Activated CD4-positive, alpha-beta T cell treated with anti-CD3 and anti-CD28 coated beads for 48 hours (primary cell): ENCODE measurements at places on chromosomes 7 and 10.

GRCh38 chr10:90224791-90225566 lies 523.6 kb downstream of the KIF20B start:
- DNase-seq: no peak

- DNase-seq: no peak
Measured at GRCh38 chr7:42545049-42545724, 308.2 kb upstream of the GLI3 start.

DNA sequence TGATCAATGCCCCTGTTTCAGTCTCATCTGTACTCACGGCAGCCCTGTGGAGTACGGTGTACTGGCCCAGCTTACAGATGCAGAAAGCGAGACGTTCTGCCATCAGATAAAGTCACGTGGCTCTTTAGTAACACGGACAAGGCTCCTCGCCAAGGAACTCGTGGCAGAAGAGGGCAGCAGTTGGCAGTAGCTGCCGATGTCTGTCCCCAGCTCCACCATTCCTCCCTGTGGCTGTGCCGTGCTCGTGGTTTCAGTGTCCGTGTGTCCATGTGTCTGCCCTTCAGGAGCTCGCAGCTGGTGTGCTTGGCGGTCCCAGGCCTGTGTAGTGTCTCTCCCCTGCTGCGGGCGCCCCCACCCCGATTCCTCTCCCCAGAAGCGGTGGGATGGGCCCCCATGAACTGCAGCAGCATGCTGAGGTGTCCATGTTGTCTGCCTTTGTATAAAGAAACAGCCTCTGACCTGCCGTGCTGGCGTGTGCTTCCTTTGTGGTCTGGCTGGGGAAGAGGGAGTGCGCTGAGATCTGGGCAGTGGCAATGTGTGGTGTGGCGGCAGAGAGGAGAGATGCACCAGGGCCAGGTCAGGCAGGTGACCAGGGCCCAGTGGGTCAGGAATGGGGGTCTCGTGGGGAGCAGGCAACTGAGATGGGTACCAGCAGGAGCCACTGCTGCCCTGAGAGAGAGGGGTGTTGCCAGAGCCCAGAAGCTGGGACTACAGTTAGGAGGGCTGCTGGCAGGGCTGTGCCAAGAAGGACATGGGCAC lies 9.8 kb downstream of the RHBDD2 start:
- no peak for DNase-seq

DNA sequence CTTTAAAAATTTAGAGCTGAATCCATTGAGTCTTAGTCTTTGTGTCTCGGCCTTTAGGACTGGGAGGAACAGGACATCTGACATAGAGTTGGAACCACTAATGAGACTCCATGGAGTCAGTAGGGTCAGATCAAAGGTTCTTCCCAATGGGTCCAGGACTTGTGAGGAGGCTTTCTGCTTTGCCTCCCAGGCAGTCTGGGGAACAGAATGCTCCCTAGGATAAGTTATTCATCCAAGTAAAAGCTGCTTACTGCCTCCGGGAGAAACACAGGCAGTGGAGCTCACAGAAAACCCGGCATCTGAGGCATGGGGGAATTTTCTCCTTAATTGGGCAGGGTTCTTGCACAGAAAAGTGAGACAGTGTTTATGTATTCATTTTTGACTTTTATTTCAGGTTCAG lies 216.4 kb downstream of the SEC23IP start:
- DNase-seq: no peak

DNA sequence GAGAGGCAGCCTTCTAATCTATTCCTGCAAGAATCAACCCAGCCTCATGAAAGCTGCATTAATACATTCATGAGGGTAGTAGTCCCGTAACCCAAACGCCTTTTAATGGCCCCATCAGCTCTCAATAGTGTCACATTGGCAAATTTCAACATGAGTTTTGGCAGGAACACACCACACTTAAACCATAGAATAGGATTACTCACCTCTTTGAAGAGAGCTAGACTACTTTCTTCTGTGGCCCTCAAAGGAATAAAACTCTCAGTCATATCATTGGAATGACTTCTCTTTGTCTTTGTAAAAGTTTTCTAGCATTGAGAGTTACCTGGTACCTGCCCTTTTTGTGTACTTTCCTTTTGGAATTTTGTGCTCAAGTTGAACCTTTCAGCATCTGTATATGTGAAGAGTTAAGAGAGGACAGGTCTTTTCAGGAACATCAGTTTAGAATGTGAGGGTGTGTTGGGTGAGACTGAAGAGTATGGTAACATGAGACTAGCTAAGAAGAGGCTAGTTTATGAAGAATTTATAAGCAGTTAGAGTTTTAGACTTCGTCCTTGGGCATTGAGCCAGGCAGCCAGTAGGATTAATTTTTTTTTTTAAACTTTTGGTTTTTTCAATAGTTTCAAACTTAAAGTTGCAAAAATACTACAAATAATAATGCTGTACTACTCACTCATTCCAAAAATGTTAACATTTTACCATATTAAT lies 92.6 kb downstream of the MLLT10 start:
- no peak for DNase-seq

- no peak for DNase-seq
Measured at GRCh38 chr7:149874644-149875028, 867 bp downstream of the ATP6V0E2 start.

- DNase-seq: no peak
Measured at GRCh38 chr7:131957338-131958020, 401.1 kb upstream of the PODXL start.

DNA sequence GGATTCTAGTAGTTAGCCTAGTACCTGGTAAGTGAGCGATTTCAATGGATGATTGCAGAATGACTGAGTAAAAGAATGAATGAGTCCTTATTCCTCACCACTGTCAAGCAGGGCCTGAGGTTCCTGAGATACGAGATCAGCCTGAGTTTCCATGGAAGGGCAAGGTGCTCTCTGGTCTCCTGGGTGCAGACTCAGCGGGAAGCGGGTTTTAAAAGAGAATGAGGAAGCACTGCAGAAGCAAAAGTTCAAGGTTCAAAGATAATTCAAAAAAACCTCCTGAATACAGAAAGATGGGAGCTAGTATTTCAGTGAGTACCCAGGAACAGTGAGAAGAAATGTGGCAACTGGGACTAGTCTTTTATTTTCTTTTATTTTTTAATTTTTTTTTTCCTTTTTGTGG lies 4.3 kb downstream of the ZNF3 start:
- no peak for DNase-seq

DNA sequence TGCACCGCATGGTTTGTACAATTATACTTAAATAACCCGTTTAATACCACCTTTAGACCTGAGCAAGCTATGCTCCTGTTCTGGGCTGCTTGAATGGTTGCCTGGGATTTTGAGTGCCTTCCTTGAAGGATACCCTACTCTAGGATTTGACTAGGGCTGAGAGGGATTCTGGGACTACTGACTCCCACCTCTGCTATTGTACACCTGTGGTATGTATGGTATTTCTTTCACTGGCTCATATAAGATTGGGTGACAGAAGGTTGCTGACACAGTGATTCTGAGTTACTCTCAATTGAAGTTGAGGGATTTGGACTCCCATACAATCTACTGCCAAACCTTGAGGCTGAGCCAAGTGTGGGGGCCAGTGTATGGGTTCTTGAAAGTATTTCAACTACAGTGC lies 494.4 kb upstream of the SEMA3D start:
- no peak for DNase-seq
